ENCODE measurements at places on chromosomes 13 and 19. TPM values are rescaled to one million over a fixed set of nuclear protein-coding genes. Genes with fewer than 3 reads are reported as not detected.

DNA sequence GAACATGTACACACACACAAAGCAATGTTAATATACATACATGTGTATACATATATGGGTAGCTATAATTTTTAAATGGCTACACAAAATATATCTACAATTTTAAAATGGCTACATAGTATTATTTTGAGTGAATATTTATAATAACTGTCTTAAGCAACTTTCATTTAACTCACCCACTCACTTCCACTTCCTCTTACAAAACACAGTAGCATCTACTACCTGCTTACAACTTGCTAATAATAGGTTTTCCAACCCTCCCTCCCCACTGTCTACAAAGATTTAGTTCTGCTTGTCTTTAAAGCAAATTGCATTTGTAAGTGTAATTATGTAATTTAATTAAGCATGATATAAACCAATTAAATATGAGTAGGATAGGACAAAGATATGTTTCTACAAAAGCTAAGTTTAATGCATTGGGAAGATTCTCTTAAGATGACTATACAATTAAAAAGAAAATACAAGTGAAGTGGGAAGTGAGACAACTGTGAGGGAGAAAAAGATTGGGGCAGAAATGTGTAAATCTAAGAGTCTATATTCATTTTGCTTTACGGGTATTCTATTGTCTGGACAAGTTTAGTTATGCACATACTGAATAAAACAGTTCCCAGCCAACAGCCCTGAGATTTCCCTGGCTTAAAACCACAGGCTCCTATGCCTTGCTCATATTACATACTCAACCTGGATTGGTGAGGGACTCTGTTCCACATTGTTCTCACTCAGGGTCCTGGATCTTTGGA is 583.1 kb downstream of the EFNB2 start:
- DNase-seq: no peak

- DNase-seq: no peak
Observed at GRCh38 chr13:98416408-98416807, 160.5 kb downstream of the STK24 start.

DNA sequence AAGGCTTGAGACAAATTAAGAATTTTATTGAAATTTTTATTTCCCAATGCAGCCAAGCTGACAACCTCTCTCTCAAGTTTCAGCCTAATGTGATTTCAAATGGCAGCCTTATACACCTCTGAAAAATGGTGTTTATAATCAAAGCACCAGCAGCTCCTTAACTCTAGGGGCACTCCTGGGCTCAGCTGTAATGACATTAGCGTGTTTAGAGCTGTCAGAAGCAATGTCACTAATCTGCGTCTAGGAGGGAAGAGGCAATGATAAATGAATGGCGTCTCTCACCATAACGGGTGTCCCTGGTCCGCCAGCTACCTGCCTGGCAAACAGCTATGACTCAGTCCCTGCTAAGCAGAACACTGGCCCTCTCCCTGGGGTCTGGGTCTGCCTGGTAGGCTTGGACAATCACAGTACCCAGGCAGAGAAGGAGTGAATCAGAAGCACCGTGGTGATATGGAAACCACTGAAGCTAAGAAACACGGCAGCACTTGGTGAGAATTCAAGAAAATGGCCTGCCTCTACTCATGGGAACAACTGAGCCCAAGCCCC is 131.8 kb upstream of the VSTM2B start:
- no peak for DNase-seq

DNA sequence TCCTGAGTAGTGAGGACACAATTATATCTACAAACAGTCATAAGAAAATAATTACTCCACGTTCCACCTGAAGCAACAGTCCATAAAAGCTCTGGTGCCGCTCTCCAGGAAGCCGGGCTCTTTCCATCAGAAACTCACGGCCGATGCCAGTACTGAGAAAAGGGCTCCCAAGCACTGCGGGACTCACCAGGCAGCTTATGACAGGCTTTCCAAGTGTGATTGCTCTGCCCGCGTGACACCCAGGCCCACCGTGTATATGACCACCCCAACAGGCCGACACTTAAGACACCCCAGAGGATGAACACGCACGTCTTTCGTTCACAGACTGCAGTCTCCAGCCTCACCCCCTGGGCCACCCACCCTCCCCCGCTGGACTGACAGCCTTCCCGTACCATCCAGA is 199.0 kb downstream of the UQCRFS1 start:
- DNase-seq: no peak

- DNase-seq: no peak
Observed at GRCh38 chr13:67792151-67792676, 562.1 kb upstream of the PCDH9 start.

DNA sequence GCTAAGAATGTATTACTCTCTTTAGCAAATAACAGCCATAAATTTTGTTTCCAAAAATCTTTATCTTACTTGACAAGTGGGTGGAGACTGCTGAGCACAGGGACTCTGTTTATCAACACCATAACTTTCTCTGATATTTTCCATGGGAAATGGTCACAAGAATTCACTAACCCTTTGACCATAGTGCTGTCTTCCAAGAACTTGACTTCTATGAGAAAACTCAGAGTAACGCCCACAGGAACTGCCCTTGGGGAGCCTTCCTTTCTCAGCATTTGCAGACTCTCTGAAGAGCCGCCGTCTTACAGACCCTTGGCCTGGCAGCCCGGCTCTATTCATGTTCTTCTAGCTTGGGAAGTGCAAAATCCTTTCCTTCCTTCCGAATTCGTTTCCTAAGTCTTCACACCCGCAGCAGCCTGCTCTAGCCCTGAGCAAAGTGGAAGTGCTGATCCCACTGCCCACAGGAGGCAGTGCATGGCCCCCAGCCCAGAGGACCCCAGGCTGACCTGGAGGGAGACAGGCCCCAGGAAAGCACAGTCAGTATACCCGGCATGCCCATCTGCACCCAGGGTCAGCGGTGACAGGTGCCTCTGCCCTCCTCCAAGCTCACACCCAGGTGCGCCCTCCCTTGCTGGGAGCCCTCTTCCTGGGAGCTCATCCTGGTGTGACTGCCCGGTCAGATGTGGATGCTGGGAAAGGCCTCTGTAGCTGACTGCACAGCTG is 10.2 kb downstream of the GAS6 start:
- no peak for DNase-seq

- no peak for DNase-seq
Observed at GRCh38 chr13:85266331-85266730, 532.9 kb downstream of the SLITRK6 start.

DNA sequence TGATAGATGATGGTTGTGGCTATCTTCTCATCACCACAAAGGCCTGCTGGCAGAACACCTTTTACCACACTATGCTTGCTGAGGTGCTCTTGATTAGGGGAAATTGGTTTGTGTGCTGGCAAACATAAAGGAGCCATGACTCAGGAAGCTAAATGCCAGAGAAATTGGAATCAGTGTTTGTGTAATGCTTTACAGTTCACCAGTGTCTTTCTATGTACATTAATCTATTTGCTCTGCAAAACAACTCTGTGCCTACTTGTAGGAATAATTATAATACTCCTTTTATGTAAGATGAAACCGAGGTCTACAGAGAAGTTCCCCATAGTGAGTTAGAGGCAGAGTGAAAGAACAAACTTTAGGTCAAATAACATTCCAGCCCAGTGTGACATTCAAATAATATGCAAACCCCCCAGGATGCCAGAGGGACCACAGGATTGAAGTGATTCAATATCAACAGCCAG is 390.5 kb upstream of the HTR2A start:
- DNase-seq: no peak

DNA sequence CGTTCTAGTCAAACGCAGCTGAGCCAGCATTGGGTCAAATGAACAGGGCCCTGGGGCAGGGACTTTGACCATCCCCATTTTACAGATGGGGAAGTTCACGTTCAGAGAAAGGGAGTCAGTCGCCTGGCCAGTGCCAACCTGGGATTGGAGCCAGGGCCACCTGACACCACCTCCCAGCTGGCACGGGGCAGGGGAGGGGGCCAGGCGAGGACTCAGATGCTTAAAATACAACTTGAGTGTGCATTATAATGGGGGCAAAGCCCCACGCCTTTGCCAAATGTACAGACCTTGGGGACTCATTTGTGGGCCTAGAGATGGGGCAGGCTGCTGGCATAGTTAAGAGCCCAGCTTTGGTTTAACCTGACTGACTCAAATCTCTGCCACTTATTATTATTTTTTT is 14.6 kb downstream of the PRR12 start:
- no peak for DNase-seq

- no peak for DNase-seq
Observed at GRCh38 chr13:102273111-102273510, 128.7 kb downstream of the FGF14 start.

DNA sequence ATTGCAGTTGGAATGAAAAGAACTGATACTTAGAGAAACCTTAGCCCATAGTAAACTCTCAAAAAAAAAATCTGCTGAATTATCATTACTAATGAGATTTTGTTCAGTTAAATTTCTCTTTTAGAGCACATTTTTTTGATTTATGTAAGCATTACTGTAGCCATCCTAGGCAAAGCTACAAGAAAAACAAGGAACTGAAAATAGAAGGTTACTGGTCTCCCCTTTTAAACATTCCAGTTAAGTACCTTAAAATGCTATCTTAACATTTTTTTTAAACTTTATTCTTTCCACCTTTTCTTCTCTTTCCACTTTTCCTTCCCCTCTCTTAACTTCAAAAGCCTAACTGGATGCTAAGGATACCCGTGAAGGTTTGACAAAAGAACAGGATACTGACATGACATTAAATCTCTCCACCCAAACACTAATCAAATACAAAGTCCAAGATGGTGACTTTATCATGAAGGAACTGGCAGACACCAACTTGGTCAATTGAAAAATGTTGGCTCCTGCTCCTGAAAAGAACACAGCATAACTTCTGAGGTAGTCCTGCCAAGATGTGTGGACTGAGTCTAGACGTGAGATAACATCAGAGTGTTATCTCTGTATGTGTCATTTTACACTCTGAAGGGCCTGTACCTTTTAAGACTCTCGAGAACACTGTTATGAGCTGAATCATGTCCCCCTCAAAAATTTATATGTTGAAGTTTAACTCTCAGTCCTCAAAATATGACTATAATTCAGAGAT is 29.5 kb upstream of the SACS start:
- no peak for DNase-seq

DNA sequence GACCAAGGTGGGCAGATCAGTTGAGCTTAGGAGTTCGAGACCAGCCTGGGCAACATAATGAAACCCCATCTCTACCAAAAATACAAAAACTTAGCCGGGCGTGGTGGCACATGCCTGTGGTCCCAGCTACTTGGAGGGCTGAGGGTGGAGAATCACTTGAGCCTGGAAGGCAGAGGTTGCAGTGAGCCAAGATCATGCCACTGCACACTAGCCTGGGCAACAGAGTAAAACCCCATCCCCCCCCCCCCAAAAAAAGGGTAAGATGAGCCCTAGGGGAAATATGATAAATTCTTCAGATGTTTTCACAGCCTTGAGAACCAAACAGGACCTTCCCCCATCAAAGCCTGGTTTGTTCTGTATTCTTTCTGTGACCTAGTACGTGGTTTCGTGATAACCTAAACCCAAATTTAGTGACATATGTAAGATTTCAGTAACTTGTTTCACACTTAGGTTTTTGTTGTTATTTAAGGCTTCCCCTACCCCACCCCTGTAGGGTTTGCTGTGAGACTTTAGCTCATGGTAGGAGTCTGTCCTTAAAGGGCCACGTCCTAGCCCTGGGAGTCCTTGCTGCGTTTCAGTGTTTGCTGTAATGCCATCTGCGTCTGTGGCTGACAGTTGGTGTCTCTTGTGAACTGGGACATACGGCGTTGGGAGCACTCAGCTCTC is 49.6 kb downstream of the MYO9B start:
- no peak for DNase-seq

DNA sequence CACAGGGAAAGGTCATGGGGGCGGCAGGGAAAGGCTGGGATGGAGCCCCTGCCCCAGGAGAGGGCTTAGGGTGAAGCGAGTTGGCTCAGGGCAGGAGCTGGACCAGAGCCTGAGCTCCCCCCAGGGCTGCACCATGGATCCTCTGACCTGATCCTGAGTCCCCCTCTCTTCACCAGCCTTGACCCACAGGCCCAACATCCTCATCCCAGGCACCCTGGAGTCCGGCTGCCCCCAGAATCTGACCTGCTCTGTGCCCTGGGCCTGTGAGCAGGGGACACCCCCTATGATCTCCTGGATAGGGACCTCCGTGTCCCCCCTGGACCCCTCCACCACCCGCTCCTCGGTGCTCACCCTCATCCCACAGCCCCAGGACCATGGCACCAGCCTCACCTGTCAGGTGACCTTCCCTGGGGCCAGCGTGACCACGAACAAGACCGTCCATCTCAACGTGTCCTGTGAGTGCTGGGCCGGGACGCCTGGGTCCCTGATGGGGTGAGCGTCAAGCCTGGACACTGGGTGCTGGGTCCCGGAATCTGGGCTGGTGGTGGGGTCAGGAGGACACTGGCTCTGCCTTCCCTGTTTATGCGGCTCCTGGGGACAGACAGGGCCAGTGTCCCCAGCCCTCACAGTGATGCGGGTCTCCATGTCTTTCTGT is 842 bp downstream of the SIGLEC9 start:
- DNase-seq: no peak

- DNase-seq: no peak
Observed at GRCh38 chr13:30429721-30430694, 7.7 kb downstream of the UBE2L5 start.

- DNase-seq: no peak
Observed at GRCh38 chr19:54667217-54667616, 4.4 kb downstream of the LILRB4 start.

KL gene
- 0.54 TPM for total RNA-seq

GSX1 gene
- total RNA-seq: not detected

PLD3 gene
- total RNA-seq: 45.0 TPM

CPB2 gene
- total RNA-seq: not detected

SCN1B gene
- total RNA-seq: 1.1 TPM

ZNF230 gene
- total RNA-seq: 4.3 TPM

SYNGR4 gene
- 0.61 TPM for total RNA-seq

Data from activated T-helper 1 cell treated with anti-CD3 and anti-CD28 coated beads, Interleukin-12 subunit alpha, Interleukin-12 subunit beta, Interleukin-2, Interleukin-4 antibody, amounts not matched to agents 30 ng/mL and 10 ng/mL and 1 ng/mL, durations not matched to agents 14 hours and 24 hours and 36 hours (primary cell).